Activated CD8-positive, alpha-beta T cell treated with anti-CD3 and anti-CD28 coated beads, Interleukin-2, amount 10 ng/mL, durations not matched to agents 7 days and 5 days (primary cell): ENCODE measurements at places on chromosomes 12 and 14.
A peak's percentile ranks its signal among the peaks of the same experiment; 100 is the strongest.

GRCh38 chr14:101736071-101736470 is 25.4 kb upstream of the PPP2R5C start:
- DNase-seq: no peak

DNA sequence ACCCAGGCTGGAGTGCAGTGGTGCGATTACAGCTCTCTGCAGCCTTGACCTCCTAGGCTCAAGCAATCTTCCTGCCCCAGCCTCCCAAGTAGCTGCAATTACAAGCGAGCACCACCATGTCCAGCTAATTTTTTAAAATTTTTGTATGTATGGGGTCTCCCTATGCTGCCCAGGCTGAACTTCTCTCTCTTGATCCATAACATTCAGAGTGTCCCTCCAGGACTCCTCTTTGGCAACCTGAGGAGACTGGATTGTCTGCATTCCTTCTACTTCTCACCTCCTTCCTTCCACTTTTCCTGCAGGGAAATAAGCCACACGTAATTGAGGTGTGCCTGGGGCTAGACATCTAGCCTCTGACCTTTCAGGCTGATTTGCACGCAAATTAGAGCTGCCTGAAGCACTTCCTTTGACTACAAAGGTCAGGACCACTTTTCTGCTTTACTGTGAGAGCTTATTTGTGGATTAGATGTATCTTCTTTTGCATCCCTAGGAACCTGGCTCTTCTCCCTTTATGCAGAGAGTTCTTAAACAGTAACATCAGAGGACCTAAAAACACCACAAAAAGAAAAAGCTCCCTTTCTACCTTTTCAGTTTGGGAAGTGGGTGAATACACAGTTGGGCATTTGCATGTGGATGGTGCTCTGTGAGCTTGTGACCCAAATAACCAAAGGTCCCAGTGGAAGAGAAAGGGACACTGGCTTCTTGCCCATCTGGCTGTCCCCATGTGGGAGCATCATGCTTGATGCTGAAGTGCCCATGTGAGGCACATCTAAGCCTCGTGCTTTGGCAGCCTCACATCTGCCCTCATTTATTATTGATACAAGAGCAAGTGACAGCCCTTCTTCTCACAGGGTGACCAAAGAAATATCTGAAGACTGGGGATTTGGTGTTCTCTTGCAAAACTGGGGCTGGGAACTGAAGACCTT is 33.5 kb downstream of the PYGL start:
- no peak for DNase-seq

DNA sequence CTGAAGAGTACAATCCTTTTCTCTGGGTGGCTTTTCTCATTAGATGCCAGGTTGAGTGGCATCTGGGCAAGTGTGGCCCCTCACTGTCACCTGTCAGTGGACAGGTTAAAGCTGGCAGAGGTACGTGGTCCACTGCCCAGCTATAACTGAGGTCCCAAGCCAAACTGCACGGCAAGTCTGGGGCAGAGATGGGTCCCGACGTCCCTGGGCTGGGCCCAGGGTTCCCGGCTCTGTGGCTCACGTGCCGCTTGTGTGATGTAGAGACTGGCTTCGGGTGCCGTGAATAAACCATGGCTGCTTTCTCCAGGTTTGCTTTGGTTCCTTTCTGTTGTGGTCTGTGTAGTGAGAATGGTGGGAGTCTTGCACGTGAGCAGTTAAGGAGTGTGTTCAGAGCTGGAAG is 77.7 kb downstream of the WDR20 start:
- no peak for DNase-seq

GRCh38 chr12:63805704-63806672 is 26.3 kb downstream of the RXYLT1 start:
- DNase-seq: no peak

DNA sequence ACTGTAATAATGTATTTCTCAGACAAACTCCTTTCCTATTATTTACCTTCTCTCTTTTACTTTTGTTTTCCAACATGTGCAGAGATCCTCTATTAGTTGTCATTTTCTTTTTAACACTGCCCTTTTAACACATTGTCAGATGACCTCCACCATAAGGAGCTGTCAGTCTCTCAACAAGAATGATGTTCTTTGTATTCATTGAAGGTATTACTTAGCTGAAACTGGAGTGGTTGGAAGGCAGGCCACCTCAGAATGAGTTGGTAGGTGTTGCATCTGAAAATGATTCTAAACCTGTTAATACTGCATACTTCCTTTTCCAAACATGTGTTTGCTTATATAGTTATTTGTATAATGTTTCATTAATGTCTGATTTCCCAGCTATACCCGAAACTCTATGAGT is 16.9 kb downstream of the TMEM117 start:
- DNase-seq: no peak

- DNase-seq: peak; percentile 74
Observed at GRCh38 chr12:52151837-52152783, 39.7 kb downstream of the KRT80 start.

DNA sequence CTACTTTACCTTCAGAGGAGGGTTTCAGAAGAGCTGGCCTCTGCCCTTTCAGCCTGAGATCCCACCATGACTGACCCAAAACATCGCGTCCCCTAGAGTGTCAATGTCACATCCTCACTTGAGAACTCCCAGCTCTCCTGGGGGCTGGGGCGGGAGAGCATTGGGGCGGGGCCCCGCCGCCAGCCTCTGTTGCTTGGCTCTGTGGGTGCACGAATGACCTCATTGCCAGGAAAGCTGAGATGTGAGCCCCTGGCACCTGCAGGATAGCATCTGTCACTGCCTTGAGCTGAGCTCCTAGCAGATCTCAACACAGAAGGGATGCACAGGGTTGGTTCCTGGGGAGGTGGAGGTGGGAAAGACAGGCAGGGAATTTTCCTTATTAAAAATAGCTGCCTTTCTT is 20.6 kb upstream of the MYL2 start:
- DNase-seq: no peak

DNA sequence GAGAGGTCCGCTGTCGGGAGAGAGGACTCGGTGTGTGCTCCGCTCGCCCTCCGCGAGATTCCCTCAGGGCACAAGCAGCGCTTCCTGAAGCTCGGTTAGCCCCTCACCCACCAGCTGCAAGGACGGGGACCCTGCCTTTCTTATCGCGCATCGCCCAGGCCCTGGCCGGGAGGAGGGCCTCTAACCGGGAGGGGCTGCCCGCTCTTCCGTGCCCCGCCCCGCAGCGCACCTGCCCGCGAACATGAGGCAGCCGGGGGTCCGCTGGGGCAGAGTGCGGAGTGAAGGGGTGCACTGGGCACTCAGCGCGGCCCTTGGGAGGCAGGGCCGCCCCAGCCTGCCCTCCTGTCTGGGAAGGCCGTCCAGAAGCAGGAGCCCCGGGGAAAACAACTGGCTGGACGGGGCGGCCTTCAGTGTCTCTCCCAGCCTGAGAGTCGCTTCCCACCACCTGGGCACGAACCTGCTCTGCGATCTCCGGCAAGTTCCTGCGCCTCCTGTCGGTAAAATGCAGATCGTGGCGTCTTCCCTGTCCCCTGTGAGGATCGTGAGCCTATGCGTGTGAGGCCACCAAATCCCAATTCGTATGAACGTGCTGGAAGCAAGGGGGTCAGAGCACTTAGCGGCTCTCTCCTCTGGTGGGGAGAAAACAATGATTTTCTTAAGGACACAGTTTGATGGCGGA is 28.0 kb upstream of the ADIPOR2 start:
- no peak for DNase-seq

- DNase-seq: no peak
Observed at GRCh38 chr12:82400819-82401218, 42.5 kb downstream of the METTL25 start.
